ENCODE measurements at places on chromosomes 7 and 10.
A peak's percentile ranks its signal among the peaks of the same experiment; 100 is the strongest.

- no peak for DNase-seq
These were observed 6.4 kb upstream of the IRF5 start for GRCh38 chr7:128931190-128931798.

GRCh38 chr7:39446546-39446945 is 119.7 kb upstream of the YAE1 start:
- DNase-seq, result no peak

DNA sequence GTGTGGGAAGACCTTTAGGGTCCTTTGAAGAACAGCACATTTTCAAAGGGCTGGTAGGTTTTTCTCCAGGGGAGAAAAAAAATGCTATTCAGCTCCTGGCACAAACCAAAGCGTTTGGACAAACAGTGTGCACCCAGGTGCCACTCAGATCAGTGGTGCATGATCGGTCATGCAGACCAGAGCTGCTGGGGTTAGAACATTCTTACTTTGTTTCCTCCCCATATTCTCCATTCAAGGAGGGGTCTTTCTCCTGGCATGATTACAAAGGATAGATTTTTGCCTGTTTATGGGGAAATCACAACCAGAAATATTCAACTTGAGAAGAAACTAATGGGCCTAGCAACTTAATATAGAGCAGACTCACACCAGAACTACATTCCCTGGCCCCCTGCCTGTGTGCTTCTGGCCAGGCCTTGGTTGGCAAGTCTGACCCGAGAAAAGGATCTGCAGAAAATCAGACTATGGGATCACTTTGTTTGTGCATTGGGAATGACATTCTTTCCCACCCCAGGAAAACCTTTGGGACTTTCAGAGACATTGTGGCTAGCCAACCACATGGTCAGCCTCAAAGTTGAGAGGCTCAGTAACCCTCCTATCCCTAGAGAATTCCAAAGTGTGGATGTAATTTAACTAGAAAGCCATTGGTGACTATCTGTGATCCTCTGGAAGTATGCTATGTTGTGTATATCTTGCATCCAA is 82.3 kb upstream of the FGL2 start:
- no peak for DNase-seq

DNA sequence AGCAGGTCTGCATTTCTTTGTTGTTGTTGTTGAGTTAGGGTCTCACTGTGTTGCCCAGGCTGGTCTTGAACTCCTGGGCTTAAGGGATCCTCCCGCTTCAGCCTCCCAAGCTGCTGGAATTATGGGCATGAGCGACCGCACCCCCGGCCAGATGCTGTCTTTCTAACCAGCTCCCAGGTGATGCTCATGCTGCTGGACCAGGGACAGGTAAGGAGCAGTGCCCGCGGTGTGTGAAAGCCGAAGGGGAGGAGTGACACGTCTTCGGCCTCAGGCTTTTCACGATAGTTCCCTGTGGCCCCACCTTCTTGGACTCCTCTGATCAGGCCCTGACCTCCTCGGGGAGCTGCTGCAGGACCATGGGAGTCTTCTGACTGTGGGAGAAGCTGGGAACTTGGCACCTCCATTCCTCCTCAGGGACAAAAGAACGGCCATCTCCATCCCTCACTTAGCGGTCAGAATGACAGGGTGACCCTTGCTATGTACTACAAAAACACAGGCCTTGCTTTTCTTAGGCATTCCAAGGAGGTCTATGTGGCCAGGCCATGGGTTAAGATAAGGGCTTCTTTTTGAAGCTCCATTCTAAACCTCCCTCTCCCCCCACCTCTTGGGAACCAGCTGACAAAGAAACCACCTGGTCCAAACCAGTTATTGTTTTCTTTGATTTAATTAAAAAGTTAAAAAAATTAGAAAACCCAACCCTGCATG is 5.5 kb downstream of the SFRP5 start:
- no peak for DNase-seq

GRCh38 chr10:16184906-16185305 is 251.9 kb upstream of the PTER start:
- DNase-seq, result no peak

- DNase-seq, result no peak
These were observed 34.7 kb upstream of the C10orf71 start for GRCh38 chr10:49264177-49264677.

DNA sequence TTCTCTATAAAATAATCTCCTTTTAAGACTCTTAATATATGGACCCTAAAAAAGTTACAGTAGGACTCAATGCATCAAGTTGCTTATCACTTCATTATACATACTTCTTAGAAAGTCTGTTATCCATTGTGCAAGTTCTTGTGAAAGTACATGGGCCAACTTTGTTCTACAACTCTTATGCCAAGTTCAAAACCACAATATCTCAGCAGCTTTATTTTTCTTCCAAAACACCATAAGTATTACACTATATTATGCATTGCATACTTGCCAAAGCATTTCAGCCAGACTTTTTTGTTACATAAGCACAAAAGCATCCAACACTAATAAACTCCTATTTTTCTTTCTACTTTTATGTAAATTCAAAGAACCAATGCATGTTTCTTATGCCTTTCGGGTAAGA is 94.4 kb downstream of the AHR start:
- DNase-seq, result no peak

DNA sequence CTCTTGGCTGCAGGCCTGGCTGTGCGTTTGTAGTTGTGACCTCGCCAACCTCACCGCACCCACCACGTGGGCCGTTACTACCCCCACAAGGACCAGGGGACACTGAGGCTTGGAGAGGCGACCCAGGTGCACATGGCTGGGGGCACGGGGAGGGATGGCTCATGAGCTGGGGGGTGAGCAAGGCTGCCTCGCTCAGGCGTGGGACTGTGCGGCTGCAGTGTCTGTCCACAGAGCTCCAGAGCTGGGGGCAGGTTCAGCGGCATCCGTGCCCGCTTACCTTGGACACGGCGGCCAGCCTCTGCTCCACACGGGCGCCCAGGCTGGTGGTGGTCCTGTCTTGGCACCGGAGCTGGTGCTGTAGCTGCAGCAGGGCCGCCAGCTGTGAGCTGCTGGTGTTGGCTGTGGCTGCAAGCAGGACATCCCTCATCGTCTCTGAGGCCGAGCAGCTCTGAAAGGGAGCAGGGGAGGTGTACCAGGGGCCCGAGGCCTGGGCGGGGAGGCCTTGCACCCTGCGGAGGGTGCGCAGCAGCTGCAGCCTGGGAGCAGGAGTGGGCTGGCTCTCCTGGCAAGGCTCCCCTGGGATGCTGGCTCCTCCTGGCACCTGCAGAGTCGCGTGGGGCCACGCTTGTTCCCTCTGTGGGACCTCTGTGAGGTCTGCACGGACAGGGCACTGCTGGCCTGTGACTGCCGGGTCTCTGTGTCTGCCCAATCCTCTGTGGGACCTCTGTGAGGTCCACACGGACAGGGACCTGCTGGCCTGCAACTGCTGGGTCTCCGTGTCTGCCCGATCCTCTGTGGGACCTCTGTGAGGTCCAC is 60.0 kb upstream of the NKX6-2 start:
- no peak for DNase-seq

DNA sequence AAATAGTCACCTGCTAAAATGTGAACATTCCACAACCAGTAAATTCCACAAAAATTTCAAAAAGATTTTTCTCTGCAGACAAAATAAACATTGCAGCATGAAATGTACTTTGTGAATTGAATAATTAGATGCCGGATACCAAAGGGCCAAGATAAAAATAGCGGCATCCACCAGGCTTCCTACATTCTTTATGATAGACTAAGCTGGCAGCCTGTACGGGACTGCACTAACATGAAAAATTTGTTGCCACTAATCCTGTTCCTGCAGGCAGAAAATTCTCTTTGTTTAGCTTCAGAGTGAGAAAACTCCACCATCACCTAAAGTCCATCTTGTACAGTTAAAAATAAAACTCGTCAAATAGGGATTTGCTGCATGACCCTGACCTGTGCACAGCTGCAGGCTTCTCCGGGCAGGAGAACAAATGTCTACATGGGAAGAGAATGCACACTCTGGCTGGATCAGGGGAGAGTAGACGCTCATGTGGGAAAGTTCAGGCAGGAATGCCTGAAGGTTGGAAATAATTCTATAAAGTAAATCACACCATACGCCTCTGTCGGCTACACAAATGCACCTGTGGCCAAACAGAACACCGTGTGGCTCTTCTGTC is 15.6 kb upstream of the ADO start:
- DNase-seq, result no peak

DNA sequence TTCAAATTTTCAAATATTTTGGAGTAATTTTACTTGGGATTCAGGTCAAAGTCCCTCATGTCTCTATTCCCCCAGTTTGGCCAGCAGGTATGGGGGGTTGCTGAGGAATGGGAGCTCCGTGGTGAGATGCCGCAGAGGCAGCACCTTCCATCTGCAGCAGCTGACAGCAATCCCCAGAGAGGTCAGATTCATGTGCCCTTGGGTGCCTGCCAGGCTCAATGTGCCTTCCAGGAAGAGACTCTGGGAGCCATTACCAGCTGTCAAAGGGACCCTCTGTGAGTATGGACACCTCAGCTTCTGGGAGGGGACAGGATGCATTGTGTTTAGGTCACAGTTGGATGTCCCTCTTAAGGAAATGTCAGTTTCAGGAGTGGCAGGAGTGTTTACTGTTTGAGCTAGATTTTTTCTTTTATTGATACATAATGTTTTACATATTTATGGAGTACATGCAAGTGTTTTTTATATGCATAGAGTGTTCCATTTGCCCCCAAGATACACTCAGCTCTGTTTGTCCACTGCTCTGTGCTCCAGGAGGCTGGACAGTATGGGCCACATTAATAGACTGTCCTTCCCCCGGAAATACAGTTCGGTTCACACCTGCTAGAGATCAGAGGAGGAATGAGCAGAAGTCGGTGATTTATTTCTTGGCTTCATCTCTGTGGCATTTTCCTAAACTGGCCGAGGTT is 75.3 kb upstream of the GRB10 start:
- DNase-seq, result no peak

GRCh38 chr10:124717911-124718741 is 26.1 kb downstream of the FAM53B start:
- DNase-seq, result peak; percentile 36

GRCh38 chr10:85847085-85847484 is 519.5 kb downstream of the GRID1 start:
- DNase-seq, result no peak

DNA sequence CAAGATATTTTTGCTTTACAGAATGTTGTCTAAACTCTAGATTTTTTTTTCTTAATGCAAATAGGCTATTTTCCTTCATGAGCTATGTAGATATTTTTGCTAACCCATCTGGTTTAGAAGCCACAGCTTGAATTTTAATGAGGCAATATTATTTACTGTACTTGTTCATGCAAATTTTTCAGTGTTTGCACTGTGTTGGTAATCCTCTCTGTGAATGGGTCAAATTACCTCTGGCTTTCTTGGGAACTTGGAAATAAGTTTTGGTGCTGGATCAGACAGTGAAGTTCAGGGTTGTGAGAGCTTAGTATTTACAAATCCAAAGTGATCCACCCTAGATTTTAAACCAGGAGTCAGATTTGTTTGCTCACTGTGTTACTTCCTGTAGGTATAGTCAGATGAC is 686.9 kb downstream of the NXPH1 start:
- no peak for DNase-seq

DNA sequence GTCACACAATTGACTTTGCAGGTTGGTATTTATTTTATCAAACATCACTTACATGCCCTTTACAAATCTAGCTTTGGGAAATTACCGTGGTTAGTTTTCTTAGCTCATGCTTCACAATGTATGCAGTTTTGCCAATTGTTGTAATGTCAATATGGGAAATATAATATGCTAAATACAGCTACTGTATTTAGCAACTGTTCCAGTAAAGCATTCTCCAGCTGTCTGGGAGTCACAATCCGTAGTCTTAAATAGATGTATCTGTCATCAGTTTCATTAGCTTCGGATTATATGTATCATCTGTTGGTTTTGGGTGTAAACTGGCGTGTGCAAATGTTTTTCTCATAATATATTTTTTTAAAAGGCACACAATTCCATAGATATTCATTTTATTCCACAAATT is 19.4 kb upstream of the AHR start:
- no peak for DNase-seq

- DNase-seq, result no peak
These were observed 11.6 kb downstream of the MICALL2 start for GRCh38 chr7:1447551-1448244.

- no peak for DNase-seq
These were observed 158.2 kb downstream of the ARHGAP12 start for GRCh38 chr10:31770307-31770902.

DNA sequence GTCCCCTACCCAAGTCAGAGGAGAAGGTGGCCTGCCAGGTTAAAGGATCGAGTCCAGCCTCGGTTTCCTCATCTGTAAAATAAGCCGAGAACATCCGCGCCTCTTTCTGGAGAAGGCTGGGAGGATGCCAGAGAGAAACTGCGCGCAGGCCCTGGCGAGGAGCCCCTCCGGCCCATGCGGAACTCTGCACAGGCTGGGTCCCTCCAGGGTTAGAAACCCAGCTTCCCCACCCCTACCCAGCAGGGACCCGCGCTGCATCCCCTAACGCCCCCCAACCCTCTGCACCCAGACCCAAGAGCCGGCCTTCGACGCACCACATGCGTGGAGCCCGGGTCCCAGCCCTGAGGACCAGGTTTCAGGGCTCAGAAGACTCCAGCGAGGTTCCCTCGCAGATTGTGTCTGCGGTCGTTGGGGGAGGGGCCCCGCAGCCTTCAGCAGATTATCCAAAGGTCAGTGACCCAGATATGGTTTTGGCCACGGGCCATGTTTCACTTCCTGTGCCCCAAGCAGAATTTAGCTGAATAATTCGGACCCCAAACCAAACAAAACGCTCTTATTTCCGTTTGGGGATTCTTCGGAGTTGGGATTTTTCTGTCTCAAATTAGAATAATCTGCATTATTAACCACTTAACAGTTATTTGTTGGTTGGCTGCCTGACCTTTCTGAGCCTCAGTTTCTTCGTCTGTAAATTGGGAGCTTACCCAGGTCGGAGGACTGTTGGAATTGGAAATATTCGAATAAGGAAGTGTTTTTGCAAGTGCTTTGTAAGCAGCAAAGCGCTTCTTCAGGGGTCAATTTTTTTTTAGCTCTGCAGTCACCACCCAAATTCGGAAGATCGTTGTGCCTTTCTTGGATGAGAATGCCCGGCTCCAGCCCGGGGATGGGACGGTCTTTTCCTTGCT is 167.7 kb downstream of the UBE2H start:
- no peak for DNase-seq

GRCh38 chr10:19833170-19833824 is 17.1 kb downstream of the PLXDC2 start:
- DNase-seq, result no peak

- no peak for DNase-seq
These were observed 254.2 kb downstream of the COBL start for GRCh38 chr7:51062222-51062987.

GRCh38 chr10:95306851-95307250 is 16.0 kb upstream of the PDLIM1 start:
- DNase-seq, result no peak

All from stimulated activated CD8-positive, alpha-beta memory T cell treated with anti-CD3 and anti-CD28 coated beads, Interleukin-15, amount 100 ng/mL, for 1 hour (primary cell).